ENCODE measurements at places on chromosomes 11 and 22. TPM values are rescaled to one million over a fixed set of nuclear protein-coding genes. Genes with fewer than 3 reads are reported as not detected.

The DRD4 gene
- not detected for total RNA-seq

The LBHD1 gene
- 3.0 TPM for total RNA-seq

The DHCR7 gene
- total RNA-seq = 119 TPM

The KREMEN1 gene
- 15.4 TPM for total RNA-seq

The INS gene
- total RNA-seq = not detected

The LRRC56 gene
- total RNA-seq = 0.85 TPM

The APOBEC3B gene
- total RNA-seq = 0.37 TPM

The BTG4 gene
- total RNA-seq = not detected

The SUSD2 gene
- 2.8 TPM for total RNA-seq

The KCNJ5 gene
- total RNA-seq = under 0.01 TPM

The ACR gene
- total RNA-seq = not detected

The KBTBD3 gene
- total RNA-seq = 4.9 TPM

The SHANK3 gene
- 0.57 TPM for total RNA-seq

The TRPM5 gene
- not detected for total RNA-seq

The CELSR1 gene
- total RNA-seq = 0.14 TPM

The ESAM gene
- total RNA-seq = 0.14 TPM

The TECTA gene
- total RNA-seq = 0.28 TPM

The SYT7 gene
- total RNA-seq = 0.74 TPM

The MS4A15 gene
- total RNA-seq = not detected

The RFPL3 gene
- total RNA-seq = not detected

Data from smooth muscle cell of bladder (primary cell).